D721Med (cell line): ENCODE measurements at places on chromosomes 12 and 14.
A peak's percentile ranks its signal among the peaks of the same experiment; 100 is the strongest.

DNA sequence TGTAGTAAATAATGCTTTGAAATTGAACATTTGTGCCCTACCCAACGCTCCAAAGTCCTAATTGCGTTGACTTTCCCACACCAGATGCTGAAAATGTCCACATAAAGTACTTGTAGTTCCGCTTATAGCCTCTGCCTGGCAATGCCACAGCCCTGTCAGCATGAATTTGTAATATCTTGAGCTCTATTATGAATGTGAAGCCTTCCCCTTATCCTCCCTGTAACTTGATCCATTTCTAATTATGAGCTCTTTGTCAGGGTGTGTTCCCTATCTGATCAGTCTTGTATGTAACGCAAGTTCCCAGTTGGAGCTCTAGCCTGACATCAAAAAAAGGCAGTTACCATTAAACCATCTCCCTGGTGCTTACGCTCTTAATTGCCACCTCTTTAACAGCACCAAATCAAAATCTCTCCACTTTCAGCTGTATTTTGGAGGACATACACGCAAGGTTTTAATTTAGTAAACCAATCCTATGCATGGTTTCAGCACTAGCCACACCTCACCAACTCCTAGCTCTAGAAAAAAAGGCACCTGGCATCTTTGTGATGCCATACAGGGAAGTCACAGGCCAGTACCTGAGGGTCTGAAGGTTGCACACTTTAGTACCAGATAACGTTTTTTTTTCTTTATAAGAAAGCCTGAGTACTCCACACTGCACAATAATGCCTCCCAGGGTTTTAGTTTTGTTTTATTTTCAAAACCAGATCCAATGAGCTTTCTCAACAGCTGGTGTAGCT, 69.3 kb downstream of the EEA1 start:
- DNase-seq, result no peak

DNA sequence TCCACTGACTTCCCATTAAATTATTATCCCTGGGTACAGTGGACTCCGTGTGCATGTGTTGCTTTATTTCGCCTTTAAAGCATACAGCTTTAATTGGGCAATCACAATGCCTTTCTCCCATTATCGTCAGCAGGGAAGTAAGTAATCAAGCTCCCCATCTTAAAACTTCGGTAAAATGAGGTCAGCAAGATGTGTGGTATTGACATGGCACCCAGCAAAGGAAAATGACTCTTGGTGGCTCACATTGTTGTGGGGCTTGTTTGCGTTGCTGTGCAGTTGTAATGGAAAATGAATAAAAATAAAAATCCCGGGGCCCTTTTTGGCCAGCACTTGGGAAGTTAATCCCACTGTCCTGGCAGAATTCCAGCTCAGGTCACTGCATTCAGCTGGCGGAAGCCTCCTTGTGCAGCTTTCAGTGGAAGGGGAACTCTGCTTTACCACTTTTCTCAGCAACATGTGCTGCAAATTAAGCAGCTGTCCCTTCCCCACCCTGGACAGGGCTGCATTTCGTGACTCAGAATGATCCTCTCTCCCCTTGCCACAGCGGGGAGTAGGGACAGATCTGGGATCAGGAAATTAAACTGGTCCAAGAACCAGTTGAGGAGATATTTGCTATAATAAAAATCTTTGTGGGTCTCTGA, 13.9 kb upstream of the ATP2A2 start:
- no peak for DNase-seq

- DNase-seq, result no peak
These were observed 106.8 kb upstream of the RFLNA start for GRCh38 chr12:124188084-124188483.

DNA sequence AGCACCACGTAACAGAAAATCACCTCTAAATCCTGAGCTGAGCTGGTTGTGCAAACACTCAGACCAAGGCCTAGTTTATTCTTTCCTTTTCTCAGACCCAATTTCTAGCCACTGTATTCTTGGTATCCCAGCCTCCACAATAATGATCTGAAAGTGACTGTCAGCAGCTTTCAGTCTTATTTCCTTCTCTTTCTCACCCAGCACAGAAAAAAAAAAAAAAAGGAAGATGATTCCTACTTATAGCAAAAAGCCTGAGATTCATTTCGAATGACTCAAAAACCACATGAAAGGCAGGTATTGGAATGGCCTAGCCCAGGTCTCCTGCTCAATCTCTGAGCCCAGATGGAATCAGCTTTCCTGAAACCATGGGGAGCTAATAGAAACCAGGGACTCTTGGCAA, 298.6 kb upstream of the PPFIA2 start:
- no peak for DNase-seq

GRCh38 chr12:34347367-34347766, 325.1 kb downstream of the ALG10 start:
- peak; percentile 35 for DNase-seq

DNA sequence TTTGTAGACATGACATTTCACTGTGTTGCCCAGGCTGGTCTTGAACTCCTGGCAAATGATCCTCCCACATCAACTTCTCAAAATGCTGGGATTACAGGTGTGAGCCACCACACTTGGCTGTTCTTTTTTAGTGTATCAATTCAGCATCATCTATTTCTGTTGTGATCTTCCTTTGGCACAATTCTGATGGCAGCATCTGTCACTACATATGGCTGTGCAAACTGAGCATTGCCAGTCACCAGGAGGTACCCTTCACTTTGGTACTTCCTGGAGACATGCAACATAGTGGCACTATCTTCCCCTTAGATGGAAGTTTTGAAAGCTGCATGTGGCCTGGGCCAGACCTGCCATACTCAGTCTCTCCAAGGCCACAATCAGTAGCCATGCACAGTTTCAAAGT, 467.1 kb upstream of the TMPO start:
- no peak for DNase-seq

- DNase-seq, result no peak
These were observed 33.6 kb downstream of the SSH1 start for GRCh38 chr12:108823804-108824203.

DNA sequence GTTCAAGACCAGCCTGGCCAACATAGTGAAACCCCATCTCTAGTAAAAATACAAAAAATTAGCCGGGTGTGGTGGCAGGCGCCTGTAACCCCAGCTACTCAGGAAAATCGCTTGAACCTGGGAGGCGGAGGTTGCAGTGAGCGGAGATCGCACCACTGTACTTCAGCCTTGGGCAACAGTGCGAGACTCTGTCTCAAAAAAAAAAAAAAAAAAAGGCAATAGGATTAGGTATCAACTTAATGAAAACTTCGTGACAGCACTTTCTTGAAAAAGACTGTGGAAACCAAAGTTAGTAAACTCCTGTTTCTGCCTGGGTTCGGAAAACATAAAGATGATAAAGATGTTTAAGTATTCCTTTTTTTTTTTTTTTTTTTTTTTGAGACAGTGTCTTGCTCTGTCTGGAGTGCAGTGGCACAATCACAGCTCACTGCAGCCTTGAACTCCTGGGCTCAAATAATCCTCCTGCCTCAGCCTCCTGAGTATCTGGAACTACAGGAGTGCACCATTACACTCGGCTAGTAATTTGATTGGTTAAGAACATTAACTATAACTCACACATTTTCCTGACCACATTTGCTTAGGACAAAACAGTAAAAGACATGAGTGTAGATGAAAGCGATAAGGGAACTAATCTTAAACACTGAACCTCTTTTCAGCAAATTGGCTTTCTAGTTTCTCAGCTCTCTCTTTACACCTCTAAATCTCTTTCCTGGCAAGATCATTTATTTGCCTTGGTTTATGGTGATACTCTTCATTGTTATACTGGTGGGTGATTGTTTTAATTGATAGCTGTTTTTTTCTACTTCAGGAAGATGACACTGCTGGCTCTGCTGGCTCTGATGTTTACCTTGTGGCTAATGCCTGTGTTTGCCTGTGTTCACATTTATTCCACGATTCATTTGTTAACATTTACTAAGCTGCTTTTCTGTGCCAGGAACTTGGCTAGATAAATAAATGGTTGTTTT, 15.8 kb downstream of the HIF1A start:
- DNase-seq, result no peak

GRCh38 chr12:568486-568885, 94.8 kb downstream of the NINJ2 start:
- no peak for DNase-seq

- no peak for DNase-seq
These were observed 317.5 kb upstream of the KITLG start for GRCh38 chr12:88897723-88898122.

DNA sequence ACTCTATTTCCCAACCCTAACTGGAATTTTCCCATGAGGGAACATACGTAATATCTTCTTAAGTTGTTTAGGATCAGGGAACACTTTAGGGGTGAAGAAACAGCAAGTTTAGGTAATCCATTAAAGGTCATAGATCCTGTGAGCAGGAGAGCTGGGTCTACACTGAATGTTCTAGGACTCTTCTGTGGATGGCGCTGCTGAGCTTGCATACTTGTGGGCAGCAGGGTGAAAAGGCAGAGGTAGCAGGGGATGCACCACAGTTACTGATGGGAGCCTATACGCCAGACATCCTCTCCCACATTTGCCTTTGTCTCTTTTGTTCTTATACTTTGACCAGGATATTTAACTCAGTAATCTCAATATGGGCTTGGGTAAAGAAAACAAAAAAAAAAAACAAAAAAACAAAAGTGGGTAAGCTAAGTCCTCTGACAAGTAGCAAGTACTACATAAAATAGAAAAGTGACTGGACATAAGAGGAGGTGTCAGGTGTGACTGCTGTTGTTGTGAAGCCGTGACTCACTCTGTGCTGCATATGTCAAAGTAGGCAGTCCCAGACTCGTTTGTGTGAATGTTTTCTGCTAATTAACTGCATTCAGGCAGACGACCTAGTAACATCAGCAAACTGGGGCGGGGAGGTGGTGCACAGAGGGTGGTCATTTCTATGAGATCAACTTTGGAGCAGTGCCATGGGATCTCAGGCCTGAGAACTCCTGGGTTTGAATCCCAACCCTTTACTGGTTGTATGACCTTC, 31.6 kb downstream of the NEUROD4 start:
- DNase-seq, result no peak

DNA sequence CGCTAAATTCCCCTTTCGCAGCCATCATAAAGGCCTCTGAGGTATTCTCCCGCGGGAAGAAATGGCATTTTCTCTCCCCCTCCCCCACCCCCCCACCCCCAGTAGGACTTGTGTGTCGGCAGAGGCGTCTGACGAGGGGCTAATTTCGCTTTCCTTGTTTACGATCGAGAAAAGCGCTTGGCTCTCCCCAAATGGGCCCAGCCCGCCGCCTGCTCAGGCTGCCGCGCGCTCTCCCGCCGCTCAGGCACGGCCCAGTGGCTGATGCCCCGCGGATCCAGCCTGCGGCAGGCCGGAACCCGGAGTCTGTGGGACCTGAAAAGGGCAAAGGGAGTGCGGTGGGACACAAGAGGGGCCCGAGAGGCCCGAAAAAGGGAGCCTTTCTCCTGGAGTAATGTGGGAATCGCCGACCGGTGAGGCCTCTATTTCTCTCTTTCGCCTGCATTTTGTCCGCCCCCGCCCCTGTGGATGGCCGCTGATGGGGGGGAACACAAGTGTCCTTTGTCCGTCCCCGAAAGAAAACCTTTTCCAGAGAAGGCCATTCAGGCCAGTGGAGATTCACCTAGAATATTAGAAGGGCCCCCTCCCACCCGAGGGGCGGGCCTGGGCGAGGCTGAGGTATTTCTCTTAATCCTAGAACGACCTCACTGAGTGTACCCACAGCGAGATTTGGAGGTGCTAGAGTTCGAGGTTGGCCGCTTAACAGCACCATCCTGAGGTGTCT, 9.0 kb upstream of the HOXC6 start:
- no peak for DNase-seq

DNA sequence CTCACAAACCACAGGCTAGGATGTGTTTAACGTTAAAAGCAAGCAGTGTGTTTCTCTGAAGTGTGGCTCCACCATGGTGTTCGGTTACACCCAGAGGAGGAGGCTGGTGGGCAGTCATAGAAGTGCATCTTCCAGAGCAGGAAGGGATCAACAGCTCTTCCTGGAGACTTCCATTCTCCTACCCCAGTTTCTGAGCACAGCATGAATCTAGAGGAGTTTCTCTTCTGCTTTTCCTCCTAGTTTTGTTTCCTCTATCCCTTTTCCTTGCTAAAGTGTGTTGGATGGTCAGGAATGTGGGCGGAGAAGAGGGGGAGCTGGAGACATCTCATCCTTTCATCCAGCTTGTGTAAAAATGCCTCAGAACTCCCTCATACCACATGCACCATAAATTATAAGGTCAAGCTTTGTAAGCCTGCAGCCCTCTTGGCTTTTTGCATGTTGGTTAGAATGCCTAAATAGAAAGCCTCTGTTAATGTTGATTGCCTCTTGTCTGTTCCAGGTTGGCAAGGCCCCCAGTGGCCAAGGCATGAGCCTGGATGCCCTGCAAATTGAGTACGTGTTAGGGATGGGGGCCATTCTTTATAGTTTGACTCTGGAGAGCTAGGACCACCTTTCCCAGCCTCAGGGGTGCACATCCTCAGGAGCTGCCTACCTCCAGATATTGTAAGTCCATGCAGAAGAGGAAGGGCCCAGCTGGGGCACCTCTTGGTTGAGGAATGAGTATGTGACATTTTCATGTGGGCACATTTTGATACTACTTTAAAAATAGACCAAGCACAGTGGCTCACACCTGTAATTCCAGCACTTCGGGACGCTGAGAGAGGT, 4.0 kb upstream of the CKAP4 start:
- DNase-seq, result no peak

DNA sequence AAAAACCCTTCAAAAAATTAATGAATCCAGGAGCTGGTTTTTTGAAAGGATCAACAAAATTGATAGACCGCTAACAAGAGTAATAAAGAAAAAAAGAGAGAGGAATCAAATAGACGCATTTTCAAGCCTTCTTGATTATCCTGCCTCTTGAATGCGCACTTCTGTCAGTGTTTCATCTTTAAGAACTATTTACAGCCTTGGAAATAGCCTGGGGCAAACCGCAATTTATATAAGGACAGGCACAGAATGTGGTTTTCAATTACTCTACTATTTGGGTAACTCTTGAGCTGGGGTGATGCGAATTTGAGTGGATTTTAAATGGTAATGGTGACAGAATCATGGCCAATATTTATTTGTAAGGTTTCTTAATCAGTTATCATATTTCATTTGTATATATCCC, 179.1 kb upstream of the OTX2 start:
- DNase-seq, result no peak

GRCh38 chr12:52342781-52343490, 21.7 kb upstream of the KRT83 start:
- no peak for DNase-seq

DNA sequence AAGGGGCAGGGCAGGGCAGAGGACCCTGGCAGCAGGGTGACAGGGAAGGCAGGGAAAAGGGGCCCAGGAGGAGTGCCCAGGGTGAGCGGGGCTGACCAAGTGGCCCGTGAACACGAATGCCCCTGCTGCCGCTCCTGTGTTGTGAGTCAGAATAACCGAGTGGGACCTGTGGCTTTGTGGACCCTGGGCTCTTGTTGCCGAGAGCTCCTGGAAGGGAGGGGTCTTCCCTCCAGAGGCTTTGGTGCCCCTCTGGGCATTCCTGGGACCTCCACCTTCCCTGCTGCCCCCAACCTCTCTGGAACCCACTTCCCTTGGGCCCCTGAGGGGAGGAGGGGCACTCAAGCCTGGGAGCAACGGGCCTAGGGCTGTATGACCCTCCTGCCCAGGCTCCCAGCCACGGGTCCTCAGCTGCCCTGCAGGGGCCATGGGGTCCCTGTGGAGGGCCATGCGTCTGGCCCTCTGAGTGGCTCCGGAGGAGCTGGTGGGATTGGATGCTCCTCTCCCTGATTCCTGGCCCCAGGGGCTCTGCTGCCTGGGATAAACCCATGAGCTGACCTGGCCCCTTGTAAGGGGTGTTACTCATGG, 319.4 kb downstream of the TMEM121 start:
- no peak for DNase-seq
